ENCODE measurements at places on chromosomes 3 and 15.
A peak's percentile ranks its signal among the peaks of the same experiment; 100 is the strongest.

GRCh38 chr15:51672913-51673857, 8.1 kb upstream of the SCG3 start:
- no peak for DNase-seq

DNA sequence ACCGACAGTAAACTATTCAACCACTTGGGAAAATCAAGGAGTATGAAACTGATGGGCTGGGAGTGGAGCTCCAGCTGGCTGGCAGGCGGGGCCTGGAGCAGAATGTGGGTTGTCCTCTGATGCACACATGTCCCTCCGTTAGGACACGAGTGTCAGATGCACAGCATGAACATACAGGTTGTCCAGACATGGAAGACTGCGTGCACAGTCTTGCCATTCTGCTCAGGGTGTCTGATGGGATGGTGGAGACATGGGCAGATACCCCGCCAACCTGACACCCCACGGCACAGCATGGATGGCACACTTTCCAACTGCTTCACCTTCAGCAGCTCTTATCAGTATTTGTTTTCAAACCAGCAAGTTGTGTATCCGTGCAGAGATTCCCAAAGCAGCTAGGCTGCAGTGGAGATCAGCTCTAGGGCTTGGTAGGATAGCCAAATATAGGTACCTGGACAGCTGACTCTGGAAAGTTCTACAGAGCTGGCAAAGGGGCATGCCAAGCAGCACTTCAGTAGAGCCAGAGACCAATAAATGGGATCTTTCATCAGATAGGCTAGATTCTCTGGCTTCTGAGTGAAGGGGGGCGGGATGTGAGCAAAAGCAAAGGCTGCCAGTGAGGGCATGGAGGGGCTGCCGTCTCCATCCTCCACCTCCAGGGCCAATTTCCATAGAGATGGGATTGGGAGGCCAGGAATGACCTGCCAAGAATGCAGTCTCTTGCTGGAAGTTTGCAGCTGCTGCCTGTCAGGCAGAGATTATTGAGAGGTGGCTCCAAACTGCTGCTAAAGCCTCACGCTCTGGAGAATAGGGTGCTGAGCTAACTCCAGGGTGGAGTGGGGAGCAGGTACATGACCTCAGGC, 47.2 kb upstream of the KY start:
- DNase-seq: no peak

- no peak for DNase-seq
Observed at GRCh38 chr15:72911626-72912025, 128.1 kb upstream of the ADPGK start.

GRCh38 chr3:31077021-31077601, 182.7 kb upstream of the GADL1 start:
- DNase-seq: no peak

GRCh38 chr3:104032283-104032682, 1334.4 kb upstream of the ALCAM start:
- DNase-seq: no peak

GRCh38 chr3:122932251-122932967, 95.2 kb downstream of the SEMA5B start:
- no peak for DNase-seq

DNA sequence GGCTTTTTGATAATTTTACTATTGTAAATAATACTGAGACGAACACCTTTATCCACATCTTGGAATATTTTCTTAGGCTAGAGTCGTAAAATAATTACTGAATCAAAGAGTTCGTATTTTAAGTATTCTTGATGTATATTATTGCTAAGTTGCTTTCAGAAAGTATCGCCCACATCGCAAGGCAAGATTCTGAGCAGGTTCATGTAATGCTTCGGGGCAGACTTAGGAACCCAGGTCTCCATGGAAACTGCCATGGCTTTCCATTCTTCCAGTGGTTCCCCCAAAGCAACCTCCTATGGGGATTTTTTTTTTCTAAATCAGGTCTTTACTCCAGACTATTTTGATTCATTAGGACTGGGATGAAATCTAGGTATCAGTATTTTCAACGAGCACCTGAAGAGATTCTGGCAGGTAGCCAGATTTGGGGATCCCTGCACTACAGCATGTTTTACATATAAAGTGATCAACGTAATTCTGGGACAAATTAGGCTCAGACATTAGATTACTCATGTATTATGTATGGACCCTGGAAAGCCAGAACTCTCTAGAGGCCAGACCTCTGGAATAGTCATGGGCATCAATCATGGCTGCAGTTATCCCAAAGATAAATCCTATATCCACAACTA, 86.5 kb downstream of the B3GNT5 start:
- no peak for DNase-seq

DNA sequence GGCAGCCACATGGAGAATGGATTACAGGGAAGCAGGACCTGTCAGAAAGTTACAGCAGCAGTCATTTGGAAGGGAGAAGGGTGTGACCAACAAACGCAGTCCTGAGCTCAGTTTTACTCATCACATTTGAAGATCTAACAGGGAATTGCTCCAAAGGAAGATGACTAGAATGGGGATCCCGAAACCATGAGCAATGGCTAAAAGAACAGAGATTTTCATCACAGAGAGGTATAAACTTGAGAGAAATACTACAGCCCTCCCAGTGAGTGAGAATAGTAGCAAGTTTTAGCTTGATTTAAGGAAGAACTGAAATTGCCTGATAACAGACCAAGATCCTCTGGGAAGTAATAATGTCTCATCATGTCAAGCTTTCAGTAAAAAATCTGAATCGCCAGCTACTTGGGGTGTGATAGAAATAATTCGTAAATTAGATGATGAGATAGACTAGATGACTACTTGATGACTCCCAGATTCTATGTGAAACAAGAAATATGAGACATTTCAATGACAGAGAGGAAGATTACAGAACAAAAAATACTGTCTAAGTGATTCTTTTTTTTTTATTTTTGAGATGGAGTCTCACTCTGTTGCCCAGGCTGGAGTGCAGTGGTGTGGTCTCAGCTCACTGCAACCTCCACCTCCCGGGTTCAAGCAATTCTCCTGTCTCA, 16.9 kb downstream of the CD47 start:
- no peak for DNase-seq

- DNase-seq: no peak
Observed at GRCh38 chr15:70480196-70480856, 283.0 kb downstream of the UACA start.

GRCh38 chr3:128313071-128313725, 153.5 kb downstream of the DNAJB8 start:
- DNase-seq: no peak

DNA sequence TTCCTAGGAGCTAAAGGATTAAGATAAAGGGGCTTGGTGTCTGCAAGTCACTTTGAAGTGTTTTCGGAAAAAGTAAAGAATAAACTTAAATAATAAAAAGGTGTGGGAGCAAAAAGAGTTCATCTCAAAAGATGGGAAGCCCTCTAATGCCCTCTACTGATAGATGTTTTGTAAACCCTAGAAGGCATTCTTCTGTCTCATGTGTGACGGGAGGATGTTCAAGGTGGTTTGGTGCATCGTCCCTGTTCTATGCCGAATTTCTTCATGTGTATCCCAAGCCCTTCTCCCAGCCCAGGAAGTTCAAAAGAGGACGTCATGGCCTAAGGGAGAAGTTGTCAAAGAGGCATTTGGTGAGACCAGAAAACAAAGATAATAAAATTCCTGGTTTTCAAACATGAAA, 37.2 kb downstream of the CCK start:
- DNase-seq: no peak

GRCh38 chr3:184918750-184919149, 106.8 kb downstream of the VPS8 start:
- DNase-seq: no peak

DNA sequence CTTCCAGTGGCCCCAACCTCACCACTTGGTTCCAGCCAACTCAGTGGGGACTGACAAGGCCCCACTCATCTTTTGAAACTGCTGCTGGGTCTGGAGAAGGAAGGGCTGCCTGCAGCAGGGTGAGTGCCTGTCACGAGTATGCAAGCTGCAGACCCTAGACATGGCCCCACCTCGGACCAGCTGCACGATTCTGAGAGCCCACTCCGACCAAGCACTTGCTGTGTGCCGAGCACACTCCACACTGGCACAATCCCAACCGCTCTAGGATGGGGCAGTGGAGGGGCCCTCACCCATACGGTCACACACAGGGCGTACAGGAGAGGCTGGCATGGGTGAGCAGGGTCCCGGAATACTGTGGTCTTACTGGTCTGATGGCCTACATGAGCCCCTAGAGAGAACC, 8.0 kb upstream of the PLXND1 start:
- DNase-seq: no peak

GRCh38 chr3:60578936-60579335, 672.3 kb downstream of the FHIT start:
- DNase-seq: no peak

DNA sequence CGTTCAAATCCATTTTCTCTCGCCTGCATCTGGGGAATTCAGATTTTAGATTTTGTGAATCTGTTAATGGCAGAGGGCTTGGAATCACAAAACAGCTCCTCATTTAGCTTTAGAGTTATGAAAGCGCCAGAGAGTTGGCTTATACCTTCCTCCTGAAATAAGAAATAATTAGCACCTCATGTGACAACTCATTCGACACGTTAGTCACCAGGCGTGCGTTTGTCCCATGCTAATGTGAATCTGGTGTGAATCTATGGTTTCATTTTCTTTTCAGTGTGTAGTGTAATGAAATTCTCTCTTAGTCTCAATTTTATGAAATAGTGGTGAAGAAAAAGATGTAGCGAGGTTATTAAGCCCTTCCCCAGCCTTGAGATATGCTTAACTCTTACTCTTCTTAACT, 89.4 kb downstream of the EDEM1 start:
- no peak for DNase-seq

DNA sequence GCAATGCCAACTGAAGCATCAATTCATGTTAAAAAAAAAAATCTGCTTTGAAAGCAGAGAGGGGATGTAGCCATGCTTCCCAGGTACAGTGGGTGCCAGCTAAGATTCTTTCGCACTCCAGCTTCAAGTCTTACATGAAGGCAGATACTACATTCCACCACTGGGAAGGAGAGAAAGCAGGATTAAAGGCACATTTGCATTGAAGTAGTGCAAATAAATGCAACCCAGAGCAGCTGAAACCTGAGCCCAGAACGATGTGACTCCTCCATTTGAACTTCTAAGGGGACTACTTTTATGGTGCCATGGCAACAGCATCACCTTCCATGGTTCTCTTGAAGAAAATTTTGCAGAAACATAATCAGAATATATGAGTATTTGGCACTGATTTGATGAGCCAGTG, 19.1 kb upstream of the GJD2 start:
- no peak for DNase-seq

DNA sequence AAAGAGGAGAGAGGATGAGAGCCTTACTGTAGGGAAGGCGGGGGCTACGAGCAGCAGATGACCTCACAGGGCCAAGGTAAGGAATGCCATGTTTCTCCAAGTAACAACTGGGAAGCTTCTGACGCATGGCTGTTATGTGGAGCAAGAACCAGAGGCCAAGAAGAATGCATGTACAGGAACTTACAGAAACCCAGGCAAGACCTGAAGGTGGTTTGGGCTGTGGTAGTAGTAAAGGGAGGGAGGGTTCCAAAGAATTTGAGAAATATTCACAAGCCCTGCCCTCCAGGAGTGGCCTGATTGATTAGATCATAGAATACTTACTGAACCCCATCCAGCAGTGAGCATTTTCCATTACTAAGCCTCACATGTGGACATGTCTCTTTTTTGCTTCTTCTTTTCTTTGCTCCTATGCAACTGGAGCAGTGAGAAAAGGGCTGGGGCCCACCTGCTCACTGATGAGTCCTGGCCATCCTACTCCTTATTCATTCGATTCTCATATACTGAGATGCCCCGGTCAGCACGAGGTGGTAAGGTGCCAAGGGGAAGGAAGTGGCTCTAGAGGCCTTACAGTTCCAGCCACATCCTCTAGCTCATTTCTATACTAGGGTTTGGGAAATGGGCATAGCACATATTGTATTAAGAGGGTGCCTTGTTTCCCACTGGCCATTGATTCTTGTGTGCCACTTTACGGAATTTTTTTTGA, 8.3 kb upstream of the SLC12A8 start:
- DNase-seq: no peak

GRCh38 chr3:149808209-149808829, 4.7 kb upstream of the RNF13 start:
- peak; percentile 53 for DNase-seq

DNA sequence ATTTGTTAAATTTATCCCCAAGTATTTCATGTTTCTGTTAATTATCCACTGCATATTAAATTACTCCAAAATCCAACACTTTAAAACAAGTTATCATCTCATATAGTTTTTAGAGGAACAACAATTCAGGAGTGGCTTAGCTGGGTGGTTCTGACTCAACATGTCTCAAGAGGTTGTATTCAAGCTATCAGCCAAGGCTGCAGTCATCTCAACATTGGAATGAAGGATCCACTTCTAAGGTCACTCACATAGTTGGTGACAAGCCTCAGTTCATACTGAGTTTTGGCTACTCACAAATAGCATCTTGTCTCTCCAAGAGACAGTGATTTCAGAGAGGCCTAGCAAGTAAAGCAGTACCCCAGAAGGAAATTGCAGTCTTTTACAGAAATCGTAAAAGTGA, 134.7 kb downstream of the NR2E3 start:
- DNase-seq: no peak

DNA sequence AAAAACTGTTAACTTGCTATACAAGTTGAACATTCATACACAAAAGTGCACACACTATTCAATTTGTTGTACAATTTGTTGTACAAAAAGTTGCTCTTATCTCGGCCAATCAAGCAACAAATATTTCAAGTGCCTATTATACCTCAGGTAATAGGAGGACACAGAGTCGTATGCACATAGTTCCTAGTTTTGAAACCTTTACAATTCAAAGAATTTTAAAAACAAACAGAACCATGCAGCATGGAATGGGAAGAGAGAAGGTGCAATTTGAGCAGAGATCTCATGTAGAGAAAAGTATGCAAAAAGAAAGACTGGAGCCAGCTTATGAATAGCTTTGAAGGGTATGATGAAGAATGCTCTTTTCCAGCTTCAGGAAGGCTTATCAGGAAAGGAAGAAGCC, 46.5 kb upstream of the ARPP19 start:
- DNase-seq: no peak

DNA sequence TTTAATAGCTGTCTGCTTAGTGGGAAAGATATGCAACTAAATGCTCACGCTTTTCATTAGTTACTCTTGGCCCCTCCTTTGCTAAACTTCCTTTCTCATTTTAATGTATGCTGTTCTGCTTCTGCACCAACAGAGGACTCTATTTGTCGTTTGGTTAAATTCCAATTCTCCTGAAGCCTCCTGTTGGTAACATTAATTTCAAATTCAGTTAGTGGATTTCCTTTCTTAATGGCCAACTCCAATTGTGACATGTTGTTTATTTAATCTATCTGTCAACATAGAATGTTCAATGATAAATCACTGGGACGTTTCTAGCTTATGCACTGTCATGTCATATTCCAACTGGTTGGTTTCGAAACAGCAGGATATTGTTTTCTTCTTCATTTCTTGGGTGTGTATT, 467.4 kb upstream of the BCHE start:
- DNase-seq: no peak

- no peak for DNase-seq
Observed at GRCh38 chr3:152729906-152730305, 105.0 kb upstream of the P2RY1 start.

- no peak for DNase-seq
Observed at GRCh38 chr15:49134683-49135341, 20.6 kb downstream of the COPS2 start.
